ENCODE measurements at places on chromosomes 6 and 20.

DNA sequence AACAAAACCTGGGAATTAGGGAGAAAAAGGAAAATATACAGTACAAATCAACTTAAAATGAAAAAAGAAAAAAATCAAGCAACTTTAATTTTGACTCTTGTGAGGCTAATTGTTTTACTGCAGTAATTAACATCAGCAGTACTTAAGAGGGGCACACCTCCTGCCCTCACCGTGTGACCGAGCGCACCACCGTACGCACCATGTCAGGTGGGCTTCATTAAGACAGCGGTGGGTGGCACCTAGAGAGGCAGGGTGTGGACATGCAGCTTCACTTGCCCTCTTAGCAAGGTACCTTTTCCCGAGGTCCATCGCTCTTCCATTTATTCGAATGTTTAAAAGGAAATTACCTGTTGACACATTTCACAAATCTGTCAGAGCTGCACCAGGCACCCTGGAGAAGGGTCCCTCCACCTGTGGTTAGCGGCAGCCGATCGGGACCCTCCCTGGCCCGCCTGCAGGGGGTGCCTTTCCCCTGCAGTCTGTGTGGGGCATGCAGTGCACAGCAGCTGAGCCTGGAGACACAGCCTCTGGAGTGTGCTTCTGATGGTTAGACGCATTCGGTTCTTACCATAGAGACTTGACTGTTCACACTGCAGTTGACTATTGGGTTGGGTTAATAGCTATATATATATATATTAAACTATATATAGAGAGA, 184.1 kb downstream of the TMEM242 start:
- peak; percentile 6 for DNase-seq

- DNase-seq: no peak
Observed at GRCh38 chr6:44270526-44271405, 516 bp downstream of the TMEM151B start.

GRCh38 chr20:33812152-33812849, 1.2 kb downstream of the CHMP4B start:
- peak; percentile 37 for DNase-seq

DNA sequence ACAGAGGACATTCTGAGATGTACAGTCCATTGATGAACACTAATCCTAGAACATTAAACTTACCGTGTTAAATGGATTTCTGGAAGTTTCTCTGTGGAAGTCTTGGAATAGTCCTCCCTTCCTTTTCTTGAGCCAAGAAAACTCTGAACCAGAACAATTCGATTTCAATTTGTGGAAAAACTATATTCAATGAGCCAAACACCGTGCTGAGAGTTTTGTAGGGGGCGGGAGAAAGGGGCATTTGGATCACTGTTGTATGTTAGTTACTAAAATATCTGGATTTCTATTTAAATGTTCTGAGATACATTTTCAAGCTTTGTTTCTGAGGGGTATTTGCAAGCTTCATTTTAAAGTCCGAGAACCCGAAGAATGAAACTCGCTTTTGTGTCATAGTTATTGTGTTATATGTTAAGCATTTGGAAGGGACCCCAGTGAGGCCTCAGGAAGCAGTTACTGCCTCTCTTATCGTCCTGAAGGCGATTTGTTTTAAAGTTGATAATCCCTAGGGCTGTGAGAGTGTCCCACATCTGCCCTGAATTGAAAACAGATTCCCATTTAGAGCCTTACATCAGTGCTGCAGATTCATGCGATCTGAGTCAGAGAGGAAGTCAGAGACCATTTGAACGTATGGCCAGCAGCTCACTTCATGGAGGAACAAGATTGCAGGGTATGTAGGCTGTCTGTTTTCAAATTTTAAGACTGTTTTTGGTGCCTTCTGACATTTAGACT, 70.8 kb upstream of the SASH1 start:
- no peak for DNase-seq

GRCh38 chr6:29130644-29131043, 22.8 kb downstream of the OR2J3 start:
- DNase-seq: no peak

- DNase-seq: no peak
Observed at GRCh38 chr6:88120635-88121034, 45.5 kb downstream of the CNR1 start.

DNA sequence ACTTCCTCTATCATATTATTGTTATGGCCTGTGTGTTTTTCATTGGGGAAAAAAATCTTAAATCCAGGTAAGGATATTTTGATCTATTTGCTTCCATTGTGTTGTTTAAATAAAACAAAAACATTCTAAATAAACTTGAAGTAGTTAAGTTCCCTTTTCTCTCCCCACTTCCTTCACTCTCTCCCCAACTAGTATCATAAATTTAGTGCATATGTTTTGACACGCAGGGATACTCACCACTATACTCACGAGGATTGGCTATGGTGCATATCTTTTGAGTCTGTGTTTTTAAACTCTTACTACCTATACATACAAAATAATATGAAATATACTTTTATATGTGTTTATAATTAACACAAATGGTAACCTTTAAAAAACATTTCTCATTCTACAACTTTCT, 5.2 kb downstream of the TTLL9 start:
- DNase-seq: no peak

GRCh38 chr6:35687658-35688604, 784 bp downstream of the FKBP5 start:
- peak; percentile 58 for DNase-seq

GRCh38 chr6:130189531-130190397, 33.0 kb downstream of the SAMD3 start:
- no peak for DNase-seq

- DNase-seq: no peak
Observed at GRCh38 chr6:148345176-148345575, 2.5 kb downstream of the SASH1 start.

GRCh38 chr20:49510562-49511122, 28.2 kb upstream of the KCNB1 start:
- DNase-seq: no peak

GRCh38 chr6:126947070-126947469, 171.4 kb upstream of the RSPO3 start:
- DNase-seq: no peak

DNA sequence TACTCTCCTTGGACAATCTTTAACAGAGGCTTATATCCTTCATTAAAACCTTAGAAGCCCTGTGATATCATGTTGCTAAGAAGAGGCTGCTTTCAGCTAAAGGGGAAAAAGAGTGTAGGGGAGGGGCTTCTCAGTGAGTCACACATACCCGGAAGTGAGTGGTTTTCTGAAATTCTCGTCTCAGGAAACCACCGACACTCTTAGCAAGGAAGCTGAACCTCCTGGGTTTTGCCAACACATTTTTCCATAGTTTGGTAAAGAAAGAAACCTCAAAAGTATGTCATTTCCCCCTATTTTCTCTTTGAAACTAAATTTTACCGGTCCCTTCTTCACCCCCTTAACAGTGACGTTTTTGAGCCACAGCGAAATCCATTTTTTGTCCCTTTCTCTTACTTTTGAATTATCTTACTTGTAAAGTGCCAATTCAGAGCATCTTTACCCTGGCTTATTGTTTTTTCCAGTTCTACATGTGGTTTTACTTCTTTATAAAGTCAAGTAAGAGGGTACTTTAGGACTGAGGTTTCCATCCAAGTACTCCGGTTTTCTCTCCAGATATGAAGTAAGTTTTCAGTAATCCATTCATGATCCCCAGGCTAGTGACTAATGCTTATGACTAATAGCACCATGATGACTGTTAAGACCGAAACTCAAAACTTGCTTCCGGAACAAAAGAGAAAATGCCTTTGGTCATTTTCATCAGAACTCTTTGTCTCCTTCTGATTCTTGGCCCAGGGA, 219.3 kb downstream of the ARHGAP18 start:
- peak; percentile 86 for DNase-seq

DNA sequence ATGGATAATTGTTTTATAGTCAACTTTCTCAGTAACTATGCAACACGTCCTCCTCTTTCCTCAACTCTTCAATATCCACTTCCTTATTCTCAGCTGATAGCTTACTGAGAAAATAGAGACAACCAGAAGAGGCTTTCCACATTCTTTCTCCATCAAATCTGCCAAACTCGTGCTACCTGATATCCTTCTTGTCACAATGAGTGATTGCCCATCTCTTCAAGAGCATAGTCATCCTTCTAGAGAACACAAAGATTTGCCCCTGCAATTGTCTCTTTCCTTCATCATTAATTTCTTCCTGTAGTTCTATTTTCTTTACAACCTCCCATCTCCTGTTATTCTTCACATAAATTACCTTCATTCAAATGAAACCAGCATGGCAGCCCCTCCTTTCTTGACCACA, 75.9 kb upstream of the RGS17 start:
- no peak for DNase-seq

DNA sequence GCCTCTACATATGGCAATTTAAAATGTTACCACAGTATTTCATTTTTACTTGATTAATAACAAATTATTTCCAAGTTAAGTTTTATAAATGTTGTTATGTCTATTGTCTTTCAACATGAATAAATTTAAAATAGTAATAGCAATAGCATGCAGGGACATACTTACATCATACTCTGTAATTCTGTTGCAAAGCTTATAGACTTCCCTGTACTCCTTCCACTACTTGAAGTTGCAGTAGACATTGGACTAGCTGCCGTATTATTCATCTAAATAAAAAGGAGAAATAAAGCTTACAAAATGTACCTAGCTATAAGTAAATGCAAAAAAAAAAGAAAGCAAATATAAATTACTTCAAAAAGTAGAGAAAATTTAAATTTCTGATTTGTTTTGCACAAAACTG, 12.7 kb downstream of the SUPT3H start:
- no peak for DNase-seq

GRCh38 chr20:18055261-18055660, 2.5 kb downstream of the OVOL2 start:
- DNase-seq: no peak

DNA sequence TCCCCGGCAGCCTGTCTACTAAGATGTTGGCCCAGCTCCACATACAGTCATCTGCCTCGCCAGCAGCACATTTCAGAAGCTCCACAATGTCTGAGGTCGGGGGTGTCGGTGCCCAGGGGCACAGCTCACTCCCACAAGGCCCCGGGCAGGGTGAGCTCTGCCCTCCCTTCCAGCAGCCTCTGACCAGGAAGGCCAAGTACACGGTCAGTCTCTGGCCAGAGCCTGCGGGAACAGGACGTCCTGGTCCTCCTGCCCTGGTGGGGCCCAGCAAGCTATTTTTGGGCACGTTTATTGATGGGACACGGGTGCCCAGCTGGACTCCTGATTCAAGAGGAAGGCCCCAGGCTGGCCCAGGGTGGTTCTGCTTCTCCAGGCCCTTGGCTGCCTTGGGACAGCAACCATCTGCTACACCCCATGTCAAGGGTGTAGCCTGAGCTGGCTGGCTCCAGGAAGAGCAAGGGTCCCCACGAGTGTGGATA, 114.9 kb upstream of the PTPN1 start:
- DNase-seq: no peak

- no peak for DNase-seq
Observed at GRCh38 chr6:89045576-89045975, 35.0 kb upstream of the PNRC1 start.

GRCh38 chr6:147561726-147562125, 53.2 kb downstream of the SAMD5 start:
- DNase-seq: no peak

DNA sequence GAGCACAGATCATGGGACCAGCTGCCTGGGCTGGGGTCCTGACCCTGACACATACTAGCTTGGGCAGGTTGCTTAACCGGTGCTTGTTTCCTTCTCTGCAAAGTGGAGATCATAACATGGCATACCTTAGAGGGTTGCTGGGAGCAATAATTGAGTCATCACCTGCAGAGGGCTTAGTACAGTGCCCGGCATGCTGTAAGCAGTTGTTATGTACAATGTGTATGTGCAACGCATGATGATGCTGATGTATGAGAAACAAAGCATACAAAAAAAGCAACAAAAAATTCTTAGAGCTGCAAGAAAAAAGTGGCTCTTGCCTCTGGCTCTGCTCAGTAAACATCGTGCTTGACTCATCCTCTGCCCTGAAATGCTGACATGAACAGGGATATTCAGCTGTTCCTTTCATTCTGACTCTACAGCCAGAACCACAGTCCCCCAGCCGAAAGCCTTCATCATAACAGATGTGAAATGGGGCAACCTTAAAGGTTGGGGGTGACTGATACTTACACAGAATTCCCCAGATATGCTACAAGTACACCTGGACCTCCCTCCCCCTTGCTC, 91.7 kb downstream of the CLIC5 start:
- DNase-seq: no peak

DNA sequence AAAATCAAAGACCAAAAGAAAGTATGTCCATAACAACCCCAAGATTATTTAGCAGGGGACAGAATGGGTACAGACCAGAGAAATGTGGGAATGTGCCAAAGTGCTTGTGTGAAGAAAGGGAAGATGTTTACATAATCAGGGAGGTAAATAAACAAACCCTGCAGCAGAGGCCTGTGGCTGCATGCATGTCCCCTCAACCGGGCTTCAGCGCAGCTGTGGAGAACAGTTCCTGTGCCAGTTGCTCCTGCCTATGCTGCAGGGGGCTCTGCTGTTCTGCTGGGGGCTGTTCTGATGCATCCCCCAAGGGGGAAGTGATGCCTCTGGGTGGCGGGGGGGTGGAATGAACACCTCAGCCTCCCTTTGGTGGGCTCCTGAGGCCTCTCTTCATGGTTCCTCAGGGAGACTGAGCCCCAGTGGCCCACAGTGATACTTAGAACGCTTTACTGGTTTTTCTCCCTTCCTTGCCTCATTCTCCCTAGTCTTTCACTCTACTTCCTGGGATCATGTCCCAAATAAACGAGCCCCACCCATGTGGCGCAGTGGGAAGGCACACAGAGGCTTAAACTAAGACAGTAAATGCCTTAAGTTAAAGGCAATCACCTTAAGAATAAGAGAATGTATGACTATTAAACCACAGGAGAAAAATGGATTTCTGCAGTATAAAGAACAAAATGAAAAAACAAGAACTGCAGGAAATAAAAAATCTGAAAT, 23.0 kb downstream of the RAB23 start:
- DNase-seq: no peak

DNA sequence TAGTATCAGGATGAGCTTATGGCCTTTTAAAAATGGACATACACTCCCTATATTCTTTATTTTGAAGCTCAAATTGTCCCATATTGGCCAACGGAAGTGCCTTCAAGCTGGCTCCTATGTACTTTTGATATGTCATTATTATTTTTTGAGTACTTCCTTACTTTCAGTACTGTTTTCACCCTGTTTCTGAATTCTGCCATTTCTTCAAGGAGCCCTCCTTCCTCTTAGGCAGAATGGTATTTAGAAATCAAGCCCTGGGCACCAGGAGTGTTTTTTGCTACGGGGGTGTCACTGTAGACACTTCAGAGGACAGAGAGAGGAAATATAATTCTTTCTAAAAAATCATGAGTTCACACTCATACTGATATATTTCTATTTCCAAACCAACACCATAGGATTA, 5.5 kb upstream of the MYLK4 start:
- DNase-seq: no peak

- no peak for DNase-seq
Observed at GRCh38 chr6:56757588-56757984, 114.9 kb upstream of the DST start.

GRCh38 chr20:5654557-5654956, 95.6 kb upstream of the SHLD1 start:
- no peak for DNase-seq

GRCh38 chr20:62918147-62918546, 8.2 kb downstream of the DIDO1 start:
- no peak for DNase-seq

Data from CD4-positive, alpha-beta T cell treated with Interleukin-12 subunit alpha and Interleukin-12 subunit beta, for 1 hour (primary cell).